GM18507 (cell line): ENCODE measurements at places on chromosomes 5 and 9.
A peak's percentile ranks its signal among the peaks of the same experiment; 100 is the strongest.

DNA sequence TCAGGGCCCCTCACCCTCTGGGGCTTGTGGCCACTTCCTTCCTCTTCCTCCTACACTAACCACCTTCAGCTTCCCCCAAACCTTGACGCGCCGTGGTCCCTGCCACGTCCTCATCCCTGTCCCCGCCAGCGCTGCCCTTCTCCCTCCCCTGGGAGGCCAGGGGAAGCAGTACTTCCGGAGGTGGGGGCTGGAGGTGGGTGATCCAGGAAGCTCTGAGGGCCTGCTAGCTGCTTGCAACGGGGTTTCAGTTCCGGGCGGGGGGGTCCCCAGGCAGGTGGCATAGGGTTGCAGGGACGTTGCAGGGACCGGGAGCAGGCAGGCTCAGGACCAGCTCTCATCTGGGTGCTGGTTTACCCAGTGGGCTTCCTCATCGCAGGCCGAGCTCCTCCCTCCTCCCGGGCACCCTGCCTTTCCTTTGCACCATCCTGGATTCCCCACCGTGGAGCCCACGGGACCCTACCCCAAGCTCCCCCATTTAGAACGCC lies 70.0 kb downstream of the RXRA start:
- DNase-seq, result peak; percentile 54

GRCh38 chr9:137160716-137161557 lies 8.9 kb downstream of the LRRC26 start:
- no peak for DNase-seq

DNA sequence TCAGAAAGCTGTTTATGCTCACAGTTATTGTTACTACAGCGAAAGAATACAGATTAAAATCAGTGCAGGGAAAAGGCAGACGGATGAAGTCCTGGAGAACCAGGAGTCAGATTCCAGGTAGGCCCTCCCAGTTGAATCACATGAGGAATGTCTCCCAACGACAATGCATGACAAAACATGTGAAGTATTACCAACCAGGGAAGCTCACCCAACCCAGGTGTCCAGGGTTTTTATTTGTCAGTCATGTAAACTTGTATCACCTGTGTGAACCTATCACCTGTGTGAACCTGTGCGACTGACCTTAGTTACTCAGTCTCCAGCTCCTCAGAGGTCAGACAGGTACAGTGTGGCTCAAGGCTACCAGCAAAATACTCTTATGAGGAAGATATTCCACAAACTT lies 63.9 kb downstream of the KIAA1958 start:
- DNase-seq, result no peak

DNA sequence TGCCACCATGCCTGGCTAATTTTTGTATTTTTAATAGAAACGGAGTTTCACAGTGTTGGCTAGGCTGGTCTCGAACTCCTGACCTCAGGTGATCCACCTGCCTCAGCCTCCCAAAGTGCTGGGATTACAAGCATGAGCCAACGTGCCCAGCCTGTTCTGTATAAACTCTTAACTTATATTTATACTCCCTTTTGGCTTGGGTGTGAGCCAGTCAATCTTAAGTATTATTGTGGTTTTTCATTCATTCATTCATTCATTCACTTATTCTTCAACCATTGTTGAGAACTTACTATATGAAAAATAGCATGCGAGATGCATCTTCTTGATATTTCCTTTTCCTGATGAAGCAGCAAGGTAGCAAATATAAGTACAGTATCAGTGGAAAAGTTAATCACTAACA lies 132.9 kb downstream of the ADGRV1 start:
- no peak for DNase-seq

- DNase-seq, result no peak
These were observed 108.2 kb downstream of the MPDZ start for GRCh38 chr9:13171261-13171660.

- no peak for DNase-seq
These were observed at the start of gene FAXDC2 for GRCh38 chr5:154850255-154851062. Gene FAXDC2, minus strand, starts transcription at chr5:154850603. Its CDS starts 12,425 bp downstream, at chr5:154838178.

DNA sequence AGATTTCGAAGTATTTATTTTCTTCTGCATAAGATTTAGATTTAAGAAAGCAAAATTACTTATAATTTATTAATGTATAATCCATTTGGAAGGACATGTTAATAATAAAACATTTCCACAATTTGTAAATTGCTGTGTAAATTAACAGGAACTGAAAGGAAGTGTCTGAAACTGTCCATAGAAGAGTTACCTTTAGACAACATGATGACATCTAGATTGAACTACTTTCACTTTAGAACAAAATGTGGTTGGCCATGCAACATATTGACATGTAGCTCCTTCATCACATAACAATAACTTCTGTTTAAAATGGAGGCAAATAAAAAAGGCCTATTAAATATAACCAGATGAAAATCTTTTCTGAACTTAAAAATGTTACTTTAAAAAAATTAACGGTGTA lies 1849.5 kb upstream of the ACO1 start:
- no peak for DNase-seq

GRCh38 chr5:16505904-16506303 lies 40.3 kb upstream of the ZNF622 start:
- no peak for DNase-seq

DNA sequence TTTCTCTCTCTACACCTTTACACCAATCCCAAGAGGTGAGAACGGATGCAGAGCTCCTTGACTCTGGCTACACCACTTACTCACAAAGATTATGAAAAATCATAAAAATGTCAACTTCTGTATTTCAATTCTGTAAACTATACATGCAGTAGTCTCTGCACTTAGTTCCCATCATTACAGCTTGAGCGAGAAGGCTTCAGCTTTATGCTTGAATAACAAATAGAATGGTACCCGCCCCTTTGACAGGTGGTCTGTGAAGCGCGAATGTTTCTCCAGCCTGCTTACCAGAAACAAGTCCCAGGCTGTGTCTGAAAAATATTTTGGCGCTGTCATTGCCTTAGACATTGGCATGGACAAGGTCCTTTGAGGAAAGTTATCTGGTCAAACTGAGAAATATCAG lies 562.4 kb upstream of the CLINT1 start:
- no peak for DNase-seq

- no peak for DNase-seq
These were observed 152.5 kb downstream of the ADAMTS6 start for GRCh38 chr5:65329266-65329665.

DNA sequence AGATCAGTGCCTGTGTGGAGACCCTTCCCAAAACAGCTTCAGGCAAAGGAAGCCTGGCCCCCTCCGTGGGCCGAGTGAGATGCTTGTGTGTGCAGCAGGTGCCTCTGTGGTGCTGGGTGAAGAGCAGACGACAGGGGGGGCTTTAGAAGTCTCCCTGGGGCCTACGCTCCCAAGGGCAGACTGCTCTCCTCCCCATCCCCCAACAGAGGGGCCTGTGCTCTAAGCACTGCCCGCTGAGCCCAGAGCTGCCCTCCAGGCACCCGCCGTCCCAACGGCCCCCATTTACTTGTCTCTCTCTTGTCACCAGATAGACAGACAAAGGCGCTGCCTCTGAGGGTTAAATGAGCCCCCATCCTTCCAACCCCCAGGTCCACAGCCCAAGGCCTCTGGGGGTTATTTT lies 2.7 kb upstream of the LHX3 start:
- no peak for DNase-seq

DNA sequence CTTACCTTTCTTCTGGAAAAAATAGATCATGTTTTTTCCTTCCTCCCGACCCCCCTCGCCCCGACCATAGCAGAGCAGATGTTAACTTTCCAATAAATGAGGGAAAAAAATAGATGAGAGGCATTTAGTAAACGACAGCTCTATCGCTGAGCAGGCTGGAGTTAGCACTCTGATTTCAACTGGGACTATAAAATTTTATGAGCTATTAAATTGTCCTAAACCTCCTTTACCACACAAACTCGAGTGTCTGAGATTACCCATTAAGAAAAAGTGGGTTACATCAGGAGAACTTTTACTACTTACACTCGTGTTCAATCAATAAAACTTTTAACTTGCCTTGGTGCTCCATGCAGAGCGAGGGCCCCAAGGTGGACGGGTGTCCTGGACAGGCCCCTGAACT lies 59.8 kb upstream of the RNU6ATAC start:
- DNase-seq, result no peak

- DNase-seq, result no peak
These were observed 128.4 kb downstream of the GRIA1 start for GRCh38 chr5:153618867-153619266.

DNA sequence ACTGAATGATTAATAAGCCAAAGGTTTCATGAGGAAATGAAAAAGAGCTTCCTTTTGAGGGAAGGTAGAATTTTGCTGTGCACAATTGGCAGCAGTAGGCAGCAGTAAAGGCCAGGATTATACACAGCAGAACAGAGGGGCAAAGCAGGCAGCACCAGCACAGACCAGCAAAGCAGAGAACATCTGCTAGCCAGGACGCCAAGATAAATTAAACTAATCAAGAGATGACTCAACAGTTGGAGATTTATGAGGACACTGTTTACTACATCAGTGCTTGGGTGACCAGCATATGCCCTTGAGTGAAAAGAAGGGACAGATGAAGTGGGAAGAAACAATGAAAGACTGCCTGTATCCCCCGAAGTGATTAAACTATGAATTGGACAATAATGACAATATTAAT lies 871.4 kb upstream of the CDH10 start:
- DNase-seq, result no peak

GRCh38 chr9:127223810-127224177 lies 40.8 kb upstream of the GARNL3 start:
- DNase-seq, result no peak

DNA sequence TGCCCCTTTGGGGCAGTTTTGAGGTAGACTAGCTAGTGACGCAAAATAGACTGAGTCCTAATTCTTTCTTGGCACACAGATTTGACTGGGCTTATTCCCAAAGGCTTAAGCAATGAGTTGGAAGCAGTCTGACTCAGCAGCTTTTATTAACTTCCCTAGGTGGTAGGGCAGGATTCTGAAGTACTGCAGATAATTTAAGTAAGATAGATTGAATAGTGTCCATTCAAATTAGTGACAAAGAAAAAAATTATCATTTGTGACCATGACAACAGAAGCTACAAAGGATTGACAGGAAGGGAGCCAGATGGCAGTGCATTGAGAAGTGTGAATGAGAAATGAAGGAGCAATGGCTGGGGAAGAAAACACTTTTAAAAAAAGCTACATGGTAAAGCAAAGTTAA lies 649.4 kb downstream of the CDH9 start:
- no peak for DNase-seq

- DNase-seq, result no peak
These were observed 3.8 kb downstream of the TCOF1 start for GRCh38 chr5:150361301-150361700.

GRCh38 chr9:78572266-78572665 lies 275.3 kb downstream of the PSAT1 start:
- no peak for DNase-seq

GRCh38 chr5:60274747-60275146 lies 381.2 kb upstream of the PDE4D start:
- no peak for DNase-seq

GRCh38 chr5:157165668-157166067 lies 396 bp downstream of the GARIN3 start:
- DNase-seq, result no peak

DNA sequence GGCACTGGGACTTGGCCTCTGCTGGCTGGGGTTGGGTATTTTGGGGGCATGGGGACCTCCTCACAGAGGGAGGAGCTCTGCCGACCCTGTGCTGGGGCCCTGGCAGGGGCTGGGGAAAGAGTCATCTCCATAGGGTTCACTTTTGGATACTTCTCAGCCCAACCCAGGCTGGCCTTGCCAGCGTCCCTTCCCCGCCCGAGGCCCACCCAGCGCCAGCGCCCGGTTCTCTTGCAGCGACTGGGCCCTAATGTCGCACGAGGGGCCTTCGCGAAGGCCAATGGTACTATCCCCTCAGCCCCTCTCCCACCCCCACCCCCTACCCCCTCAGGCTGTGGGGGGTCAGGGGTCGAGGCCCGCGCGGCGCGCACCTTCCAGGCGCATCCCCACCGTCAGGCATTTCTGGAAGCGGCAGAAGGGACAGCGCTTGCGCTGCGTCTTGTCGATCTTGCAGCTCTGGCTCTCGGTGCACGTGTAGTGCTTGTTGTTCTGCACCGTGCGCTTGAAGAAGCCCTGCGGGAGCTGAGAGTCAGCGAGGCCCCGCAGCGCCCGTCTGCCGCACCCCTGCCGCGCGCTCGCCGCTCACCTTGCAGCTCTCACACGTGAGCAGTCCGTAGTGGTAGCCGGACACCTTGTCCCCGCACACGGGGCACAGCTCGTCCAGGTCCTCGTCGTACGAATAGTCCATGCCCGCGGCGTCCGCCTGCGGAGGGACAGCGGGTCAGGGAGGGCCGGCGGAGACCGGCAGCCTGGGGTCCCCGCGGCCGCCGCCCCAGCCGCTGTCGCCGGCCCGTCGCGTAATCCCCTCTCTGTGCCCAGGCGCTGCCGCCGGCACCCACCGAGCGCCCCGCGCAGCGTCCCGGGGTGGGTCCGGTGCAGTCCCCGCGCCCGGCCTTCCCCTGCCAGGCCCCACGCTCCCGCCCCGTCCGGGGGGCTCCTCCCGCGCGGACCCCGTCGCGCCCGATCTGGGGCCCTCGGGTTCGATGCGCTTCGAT lies 4.2 kb downstream of the NR5A1 start:
- DNase-seq, result no peak

- no peak for DNase-seq
These were observed 103.6 kb downstream of the MACIR start for GRCh38 chr5:103362211-103362610.

DNA sequence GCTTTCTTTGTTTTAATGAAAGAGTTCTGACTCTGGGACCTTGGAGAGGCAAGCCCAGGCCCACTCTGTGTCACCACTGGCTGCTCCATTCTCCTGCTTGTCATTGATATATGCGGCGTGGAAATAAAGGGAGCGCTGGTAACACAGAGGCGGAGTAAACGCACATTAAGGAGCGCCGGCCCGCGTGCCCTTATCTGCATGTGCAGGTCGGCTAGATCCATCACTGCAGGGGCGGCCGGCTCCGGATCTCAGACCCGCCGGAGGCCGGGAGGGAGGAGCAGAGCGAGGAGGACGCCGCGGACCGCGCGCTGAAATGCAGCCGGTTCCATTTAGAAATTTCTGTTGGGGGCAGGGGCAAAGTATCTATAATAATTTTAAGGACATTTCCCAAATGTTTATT lies 70.8 kb downstream of the MRPL36 start:
- no peak for DNase-seq

DNA sequence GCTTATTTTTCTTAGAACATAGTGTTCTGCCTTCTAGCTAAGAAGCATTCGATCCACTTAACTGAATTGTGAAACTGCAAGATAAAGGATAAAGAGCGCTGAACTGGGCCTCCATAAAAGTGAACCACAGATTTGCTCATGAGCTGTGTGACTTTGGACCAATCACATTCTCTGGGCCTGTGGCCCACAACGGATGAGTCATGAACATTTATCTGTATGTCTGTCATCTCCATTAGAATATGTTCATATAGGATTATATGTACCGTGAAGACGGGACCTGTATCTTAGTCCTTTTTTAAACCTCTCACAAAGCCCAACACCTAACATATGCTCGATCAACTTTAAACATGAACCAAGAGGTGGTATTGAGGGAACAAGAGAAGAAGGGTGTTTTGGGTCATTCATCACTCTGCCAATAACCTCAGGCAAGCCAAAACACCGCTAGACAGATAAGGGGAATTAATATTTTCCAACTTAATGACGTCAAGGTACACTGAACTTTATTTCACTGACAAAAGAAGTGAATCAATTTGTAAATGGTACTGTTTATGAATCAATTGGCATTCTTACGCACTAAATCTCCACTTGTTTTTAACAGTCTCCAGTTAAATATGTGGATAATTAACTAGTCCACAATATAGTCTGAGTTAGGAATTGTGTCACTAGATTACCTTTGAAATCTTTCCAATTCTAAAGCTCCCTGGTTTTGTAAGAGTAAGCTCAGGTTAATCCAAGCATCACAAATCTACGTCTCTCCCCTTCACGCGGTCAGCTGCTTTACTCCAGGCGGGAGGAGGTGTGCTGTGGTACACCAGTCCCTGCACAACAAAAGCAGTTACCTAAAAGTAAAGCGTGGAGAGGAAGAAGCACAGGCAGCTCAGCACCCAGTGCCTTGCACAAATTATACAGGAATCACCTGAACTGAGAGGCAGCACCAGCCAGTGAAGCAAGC lies 1.6 kb downstream of the TMEM245 start:
- DNase-seq, result no peak
